Right cardiac atrium (tissue), 5 donors: ENCODE measurements at places on chromosomes 7 and 10. TPM values are rescaled to one million over a fixed set of nuclear protein-coding genes. Genes with fewer than 3 reads are reported as not detected.

Gene CLRN3
- polyA plus RNA-seq = not detected

Gene CALCR
- polyA plus RNA-seq = 0.02 TPM

Gene TMEM229A
- polyA plus RNA-seq = 0.50 TPM

Gene INTS1
- 39.0 TPM for polyA plus RNA-seq

Gene AOAH
- 1.1 TPM for polyA plus RNA-seq

Gene MGMT
- polyA plus RNA-seq = 11.6 TPM

Gene APBB1IP
- polyA plus RNA-seq = 2.8 TPM

Gene FAM13C
- polyA plus RNA-seq = 3.4 TPM

DNA sequence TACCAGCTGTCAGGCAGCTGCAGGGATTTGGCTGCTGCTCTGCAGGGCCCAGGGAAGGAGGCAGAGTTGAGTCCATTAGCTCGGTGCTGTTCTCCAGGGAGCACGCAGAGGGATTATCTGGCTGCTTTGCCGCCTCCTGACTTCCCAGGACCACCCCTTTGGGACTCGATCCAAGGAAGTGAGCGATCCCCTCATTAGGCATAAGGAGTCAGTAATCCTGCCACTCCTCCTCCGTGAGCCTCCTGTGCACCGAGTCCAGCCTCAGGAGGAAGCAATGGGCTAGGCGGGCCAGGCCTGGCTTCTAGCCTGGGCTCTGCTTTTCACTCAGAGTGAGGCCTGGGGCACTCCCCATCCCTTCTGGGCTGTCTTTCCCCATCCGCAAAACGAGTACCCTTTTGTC, 417.9 kb downstream of the RPS24 start:
- peak; percentile 64 for DNase-seq

DNA sequence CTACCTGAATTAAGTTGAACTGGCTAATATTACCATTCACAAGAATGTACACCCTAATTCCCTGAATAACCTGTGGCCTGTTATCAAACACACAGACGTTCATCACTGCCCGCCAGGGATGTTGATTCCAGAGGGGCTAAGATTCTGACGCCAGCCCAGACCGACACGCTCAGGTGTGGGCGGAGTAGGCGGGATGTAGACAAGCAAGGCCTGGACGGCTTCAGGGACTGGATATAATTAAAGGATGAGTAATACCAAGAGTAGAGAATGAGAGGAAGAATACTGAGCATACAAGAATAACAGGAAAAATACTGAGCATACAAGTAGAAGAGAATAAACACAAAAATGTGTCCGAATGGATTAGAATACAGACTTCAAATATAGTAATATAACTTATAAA, 29.0 kb downstream of the CUBN start:
- DNase-seq = no peak

DNA sequence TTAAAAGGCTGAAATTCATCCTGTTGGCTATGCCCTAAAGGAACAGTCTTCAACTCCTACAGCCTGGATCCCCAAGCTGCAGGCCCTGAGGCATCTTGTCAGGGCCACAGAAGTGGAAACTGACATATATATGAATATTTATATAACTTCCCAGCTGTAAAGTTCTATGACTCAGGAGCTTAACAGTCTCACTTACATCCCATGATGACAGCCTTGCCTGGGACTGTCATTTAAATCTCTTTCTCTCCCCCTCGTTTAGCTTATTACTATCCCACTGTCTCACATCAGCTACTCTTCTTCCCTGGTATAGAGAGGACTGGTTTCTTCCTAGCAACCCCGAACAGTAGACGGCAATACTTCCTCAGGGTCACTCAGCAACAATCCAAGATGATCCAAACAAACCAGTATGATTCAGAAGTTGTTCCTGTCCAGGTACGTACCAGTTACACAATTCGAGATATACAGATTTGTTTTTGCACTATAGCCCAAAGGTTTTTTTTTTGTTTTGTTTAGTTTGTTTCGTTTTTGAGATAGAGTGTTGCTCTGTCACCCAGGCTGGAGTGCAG, 22.7 kb downstream of the KIAA1549 start:
- no peak for DNase-seq

DNA sequence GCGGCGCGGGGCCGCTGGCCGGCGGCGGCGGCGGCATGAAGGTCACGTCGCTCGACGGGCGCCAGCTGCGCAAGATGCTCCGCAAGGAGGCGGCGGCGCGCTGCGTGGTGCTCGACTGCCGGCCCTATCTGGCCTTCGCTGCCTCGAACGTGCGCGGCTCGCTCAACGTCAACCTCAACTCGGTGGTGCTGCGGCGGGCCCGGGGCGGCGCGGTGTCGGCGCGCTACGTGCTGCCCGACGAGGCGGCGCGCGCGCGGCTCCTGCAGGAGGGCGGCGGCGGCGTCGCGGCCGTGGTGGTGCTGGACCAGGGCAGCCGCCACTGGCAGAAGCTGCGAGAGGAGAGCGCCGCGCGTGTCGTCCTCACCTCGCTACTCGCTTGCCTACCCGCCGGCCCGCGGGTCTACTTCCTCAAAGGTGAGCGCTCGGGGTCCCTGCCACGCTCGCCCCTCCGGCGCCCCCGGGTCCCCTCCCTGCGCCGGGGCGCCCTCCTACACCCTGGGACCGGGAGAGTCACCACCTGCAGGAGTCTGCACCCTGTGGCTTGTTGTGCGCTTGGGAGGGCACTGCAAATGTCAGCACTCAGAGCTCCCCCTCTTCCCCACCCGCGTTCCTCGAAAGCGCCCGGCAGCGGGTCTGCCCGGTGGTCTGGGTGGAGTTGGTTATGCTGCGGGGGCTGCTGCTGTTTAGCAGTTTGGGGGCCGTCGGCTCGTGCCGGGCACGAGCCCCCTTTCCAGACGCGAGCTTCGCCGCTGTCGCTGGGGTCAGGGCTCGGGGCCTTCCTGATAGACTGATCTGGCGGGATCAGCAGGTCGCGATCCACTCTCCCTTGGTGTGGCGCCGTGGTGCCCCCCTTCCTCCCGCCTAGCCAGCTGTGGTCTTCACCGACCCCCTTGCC, 627 bp downstream of the DUSP5 start:
- DNase-seq = peak; percentile 69

DNA sequence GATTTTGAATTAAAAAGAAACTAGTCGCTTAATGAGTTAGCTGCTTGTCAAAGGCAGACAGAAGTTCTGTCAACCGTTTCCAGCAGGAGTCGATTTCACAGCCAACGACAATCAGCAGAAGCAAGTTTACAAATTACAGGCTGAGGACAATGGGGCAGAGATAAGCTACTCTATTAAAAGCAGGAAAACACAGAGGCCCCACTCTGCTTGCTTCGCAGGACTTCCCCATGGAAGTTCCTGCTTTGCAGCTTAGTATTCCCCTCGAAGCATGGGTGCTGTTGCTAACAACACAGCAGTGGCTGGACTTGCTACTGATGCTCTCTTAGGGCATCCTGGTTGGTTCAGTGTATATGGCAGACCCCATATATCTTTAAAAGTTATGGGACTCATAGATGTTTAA, 50.8 kb upstream of the KLF6 start:
- DNase-seq = peak; percentile 50

- DNase-seq = no peak
Measured at GRCh38 chr10:85430991-85431390, 935.6 kb downstream of the GRID1 start.

- DNase-seq = no peak
Measured at GRCh38 chr10:60827791-60828488, 49.7 kb downstream of the CDK1 start.

DNA sequence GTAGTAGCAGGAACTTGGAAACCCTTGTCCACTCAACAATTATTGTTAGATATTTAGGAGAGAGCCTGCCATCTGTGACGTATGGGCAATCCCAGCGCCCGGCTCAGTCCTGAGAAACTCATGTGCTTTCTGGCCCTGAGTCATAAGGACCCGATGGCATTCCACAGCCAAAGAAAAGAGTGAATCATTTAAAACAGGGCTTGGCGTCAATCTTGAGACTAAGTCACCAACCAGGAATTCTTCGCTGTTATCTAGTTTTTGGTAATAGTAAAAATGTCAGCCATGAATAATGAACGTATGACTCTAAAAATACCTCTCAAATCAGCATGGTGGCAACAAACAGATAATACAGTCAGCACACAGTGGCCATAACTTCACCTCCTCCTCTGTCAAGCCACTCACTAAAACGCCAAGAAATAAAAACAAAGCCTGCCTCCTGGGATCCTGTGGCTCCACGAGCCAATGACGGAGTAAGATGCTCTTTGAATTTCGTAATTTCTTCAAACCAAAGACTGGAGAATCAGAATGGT, 140.8 kb downstream of the ADAM12 start:
- DNase-seq = peak; percentile 91

DNA sequence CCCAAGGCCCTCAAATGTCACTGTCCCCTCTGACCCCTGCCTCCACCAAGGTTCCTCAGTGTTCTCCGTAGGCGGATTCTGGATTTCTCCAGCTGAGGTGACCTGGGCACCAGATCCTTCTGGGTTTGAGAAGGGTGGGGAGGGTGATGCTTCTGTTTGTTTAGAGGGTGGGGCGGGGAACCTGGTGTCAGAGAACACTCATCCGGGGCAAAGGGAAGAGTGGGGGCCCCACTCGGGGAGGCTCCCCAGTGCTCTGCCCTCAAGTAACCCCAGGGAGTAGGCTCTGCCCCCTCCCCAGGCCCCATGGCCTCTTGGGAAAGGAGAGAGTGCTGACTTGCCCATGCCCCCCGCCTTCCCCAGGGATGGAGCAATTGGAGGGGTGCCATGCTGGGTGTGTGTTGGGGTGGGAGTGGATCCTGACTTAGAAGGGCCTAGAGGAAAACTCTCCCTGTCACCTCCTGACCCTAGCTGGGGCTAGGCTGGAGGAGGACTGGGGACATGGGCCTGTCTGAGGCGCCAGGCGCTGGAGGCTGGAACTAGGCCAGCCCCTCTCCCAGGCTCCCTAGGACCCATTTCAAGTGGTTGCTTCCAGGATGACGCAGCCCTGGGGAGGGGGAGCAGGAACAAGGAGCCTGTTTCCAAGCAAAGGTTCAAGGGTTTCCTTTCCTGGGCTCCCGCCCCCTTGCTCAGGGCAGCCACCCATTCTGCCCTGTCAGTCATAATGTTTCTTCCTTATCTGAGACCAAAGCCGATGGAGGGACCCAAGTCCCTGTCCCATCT, 27.9 kb downstream of the KAZALD1 start:
- DNase-seq = no peak
